ENCODE measurements at places on chromosomes 12 and 14.

DNA sequence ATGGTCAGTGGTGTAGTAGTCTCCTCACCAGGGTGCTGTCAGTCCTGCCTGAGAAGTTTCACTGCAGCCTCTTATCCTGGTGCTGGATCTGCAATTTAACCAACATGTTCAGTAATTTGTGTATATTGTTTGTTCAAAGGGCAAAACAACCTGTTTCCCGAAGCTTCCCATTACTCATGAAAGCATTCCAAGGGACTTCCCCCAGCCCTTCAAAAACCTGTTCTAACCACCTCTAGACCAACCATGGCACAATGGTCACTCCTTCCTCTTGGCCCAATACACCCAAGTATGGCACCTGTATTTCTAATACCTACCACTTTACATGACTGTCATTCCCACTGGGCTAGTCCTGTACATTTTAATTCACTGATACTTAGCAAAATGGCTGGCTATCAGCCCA is 12.1 kb downstream of the CKAP4 start:
- no peak for DNase-seq

GRCh38 chr14:77240336-77240915 is 30.6 kb downstream of the NGB start:
- no peak for DNase-seq

DNA sequence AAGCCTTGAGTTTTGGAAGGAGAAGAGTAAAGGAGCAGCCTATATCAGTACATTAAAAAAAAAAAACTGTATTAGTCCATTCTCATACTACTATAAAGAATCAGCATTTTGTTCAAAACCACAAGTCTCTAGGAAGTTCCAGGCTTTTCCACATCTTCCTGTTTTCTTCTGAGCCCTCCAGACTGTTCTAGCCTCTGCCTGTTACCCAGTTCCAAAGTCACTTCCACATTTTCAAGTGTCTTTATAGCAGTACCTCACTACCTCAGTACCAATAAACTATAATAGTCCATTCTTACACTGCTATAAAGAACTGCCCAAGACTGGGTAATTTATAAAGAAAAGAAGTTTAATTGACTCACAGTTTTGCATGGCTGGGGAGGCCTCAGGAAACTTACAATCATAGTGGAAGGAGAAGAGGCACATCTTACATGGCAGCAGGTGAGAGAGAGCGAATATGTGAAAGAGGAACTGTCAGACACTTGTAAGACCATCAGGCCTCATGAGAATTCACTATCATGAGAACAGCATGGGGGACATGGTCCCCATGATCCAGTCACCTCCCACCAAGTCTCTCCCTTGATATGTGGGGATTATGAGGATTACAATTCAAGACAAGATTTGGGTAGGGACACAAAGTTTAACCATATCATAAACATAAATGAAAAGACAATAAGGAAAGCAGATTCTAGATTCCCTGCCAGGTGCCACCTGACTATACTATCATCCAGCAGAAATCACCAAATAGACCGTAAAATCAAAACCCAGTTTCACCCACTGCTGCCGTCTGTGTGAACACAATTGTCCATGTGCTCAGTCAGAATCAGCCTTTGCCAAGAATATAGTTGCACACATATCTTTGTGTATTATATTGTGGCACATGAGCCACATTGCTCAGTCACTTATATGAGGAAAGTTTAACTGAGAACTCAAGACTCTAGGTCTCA is 27.8 kb downstream of the TOGARAM1 start:
- DNase-seq, result no peak

DNA sequence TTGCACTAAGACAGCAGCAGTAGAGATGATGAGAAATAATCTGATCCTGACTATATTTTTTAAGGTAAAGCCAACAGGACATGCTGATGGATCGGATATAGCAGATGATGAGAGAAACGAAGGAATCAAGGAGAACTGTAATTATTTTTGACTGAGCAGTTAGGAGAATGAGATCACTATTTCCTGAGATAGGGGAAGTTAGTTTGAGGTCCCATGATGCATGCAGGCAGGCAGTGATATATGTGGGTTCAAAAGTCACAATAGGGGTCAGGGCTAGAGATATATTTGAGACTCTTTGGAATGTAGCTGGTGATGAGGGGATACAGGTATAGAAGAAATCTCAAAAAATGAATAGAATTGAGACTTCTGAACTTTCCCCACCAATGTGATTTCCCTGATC is 107.6 kb downstream of the GTF2A1 start:
- DNase-seq, result no peak
